ENCODE measurements at places on chromosomes 3 and 15.

DNA sequence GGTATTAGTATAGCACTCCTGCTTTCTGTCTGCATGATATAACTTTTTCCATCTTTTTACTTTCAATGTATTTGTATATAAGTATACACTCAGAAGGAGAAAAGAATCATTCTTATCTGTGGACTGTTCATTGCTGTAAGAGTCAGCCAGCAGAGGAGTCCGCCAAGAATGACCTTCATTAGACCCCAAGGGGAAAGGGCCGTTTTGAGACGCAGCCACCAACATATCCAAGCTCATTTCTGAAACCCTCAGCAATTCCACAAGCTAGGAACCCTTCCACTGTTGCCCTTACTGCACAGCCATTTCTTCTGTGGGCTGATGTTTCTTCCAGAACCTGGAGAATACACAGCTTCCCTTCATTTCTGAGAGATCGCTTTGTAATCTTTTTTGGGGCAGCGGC, 301.8 kb downstream of the ADAMTS17 start:
- DNase-seq = no peak

DNA sequence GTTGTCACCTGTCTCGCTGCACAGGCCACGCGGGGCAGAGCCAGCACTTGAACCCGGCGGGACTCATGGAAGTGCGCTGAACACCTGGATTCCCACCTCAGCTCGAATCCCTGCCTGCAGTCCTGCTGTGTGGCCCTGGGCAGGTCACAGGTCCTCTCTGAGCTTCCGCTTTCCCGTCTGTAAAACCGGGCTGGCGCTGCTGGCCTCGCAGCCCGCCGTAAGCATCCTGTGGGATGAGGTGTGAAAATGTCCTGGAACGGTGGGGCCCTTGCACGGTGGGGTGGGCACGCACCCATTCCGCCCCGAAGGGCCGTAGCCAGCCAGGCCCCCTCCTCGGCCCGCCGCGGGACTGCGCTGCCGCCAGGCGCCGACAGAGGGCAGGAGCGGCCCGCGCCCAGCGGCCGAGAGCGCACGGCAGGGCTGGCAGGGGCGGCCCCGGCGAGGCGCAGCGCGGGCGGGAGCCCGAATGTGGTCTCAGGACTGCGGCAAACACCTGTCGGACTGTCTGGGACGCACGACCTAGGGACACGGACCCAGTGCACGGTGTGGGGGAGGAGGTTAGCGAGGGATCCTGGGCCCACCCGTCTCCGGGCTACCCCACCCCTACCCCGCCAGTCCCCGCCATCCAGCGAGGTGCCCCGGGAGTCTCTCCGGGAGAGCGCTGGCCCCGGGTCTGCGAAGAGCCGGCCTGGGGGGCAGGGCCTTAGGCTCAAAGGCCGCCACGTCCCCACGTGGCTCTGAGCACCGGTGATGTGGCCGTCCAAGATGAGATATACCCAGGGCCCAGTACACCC, 40.4 kb downstream of the DNAJB8 start:
- DNase-seq = peak; percentile 55

- peak; percentile 27 for DNase-seq
Observed at GRCh38 chr15:73369154-73369694, 466 bp upstream of the HCN4 start.

- no peak for DNase-seq
Observed at GRCh38 chr3:170421758-170422157, 3.1 kb downstream of the CLDN11 start.

- no peak for DNase-seq
Observed at GRCh38 chr3:190132371-190132770, 11.7 kb upstream of the P3H2 start.

- peak; percentile 61 for DNase-seq
Observed at GRCh38 chr15:58070801-58071418, 5.4 kb upstream of the ALDH1A2 start.

DNA sequence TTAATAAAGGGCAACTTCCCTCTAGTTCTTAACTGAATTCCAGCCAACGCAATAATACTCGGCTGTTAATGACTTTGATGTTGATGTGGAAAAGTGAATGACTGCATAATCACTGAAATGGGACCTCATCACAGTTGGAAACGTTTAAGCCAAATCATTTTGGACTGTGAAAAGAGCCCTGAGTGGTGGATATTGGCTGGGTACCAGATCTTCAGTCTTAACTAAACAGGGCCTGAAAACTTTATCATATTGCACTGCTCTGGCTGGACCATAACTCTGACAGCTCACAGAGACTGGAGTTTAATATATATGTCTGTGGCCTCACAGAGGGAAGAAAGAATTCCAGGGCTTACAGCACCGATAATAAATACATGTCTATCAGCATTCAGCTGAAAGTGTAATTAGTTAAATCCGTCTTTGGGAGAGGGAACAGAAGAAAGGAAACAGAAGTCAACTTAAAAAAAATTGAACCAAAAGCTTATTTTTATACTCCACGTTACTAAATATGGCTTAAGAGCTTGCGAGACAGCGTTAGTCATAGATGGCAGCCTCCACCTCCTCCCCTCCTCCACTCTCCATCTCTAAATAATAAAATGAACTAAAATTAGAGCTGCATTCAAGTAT, 222.3 kb upstream of the CDIN1 start:
- no peak for DNase-seq

DNA sequence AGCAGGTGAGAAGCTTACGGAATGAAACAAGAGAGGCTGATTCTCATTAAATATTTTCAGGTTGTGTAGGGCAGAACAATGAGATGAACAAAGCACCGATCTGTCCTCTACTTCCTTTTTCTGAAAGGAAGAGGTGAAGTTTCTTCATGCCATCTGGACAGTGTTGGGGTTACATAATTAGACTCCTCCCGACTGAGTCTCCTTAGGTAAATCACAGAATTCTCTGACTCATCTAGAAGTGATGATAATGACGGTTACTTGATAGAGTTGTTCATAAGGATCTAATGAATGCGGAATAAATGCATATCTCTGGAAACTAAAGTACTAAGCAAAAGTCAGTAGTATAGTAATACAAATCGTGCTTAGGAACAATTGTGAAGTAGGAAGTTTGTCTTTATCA, 21.2 kb downstream of the CRTC3 start:
- no peak for DNase-seq

DNA sequence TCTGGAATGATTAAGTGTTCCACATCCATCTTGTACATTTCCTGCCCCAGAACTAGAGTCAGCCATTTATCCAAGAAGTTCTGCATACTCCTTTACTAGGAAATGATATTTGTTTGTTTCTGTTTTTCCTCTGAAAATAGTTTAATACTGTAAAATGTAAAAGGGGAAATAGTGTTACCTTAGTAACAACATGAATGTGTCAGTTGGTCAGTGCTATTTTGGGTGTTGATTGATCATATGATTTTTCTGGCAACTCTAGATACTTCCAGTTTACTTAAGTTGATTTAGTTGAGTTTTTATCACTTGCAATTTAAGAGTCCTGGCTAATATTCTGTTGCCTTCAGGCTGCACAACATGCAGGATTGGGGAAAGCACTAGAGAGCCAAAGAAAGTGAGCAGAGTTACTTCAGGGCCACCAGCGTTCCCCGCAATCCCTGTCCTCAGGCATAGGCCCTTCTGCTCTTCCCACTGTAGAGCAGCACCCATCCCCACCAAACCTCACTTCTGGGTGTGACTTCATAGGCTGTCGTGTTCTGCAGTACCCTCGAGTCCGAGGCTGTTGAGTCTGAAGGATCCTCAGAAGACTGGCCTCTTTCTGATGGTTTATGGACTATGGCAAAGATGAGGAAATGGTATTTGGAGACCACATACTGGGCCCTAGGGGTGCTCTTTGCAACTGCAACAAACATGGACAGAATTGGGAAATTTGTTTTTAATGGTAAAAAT, 69.0 kb downstream of the CHD2 start:
- no peak for DNase-seq

- no peak for DNase-seq
Observed at GRCh38 chr15:34802371-34802770, 7.0 kb upstream of the ACTC1 start.

DNA sequence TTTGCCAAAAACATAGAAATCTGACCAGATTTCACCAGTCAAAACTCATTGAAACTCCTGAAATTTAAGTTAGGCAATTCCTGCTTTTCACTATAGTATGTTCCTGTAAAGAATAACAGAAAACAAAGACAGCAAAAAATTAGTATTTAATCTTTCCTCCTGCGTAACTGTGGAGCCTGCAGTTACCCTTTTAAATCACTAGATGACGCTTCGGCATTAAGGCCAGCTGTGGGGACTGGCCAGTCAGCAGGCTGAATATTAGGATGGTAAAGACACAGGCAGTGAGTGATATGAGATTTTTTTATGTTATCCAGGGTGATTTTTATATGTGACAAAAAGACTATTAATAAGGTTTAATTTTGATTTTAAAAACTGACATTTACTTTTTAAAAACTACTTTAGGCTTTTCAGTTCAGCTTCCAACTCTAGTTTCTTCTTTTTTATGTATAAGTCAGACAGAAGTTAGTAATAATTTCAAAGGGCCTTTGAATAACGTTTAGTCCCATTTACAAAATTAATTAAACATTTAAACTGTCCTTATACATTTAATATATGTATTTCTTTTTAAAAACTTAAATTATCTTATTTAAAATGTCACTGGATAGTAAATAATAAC, 165.1 kb downstream of the PPM1L start:
- peak; percentile 16 for DNase-seq

DNA sequence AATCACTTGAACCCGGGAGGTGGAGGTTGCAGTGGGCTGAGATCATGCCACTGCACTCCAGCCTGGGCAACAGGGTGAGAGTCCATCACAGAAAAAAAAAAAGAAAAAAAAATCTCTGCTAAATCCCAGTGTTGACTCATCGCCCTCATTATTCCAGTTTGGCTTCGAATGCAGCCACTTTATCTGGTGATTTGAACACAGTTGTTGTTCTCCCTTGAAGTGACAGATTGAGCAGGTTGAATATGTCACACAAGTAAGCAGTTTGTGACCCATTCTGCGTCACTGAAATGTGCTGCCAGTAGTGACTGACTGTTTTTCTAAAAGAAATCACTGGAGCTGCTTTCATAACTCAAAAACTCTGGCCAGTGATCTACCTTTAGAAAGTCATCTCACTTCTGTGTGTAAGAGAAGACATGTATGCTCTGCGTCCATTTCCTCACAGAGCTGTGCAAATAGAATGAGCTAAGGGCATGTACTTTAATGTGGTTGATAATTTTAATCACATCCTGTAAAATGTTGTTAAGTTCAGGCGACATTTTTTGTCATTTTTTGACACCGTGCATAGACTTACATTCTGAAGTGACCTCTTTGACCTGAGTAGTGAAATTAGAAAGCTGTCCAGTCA, 12.5 kb downstream of the DOCK3 start:
- DNase-seq = no peak

GRCh38 chr3:110485389-110485788, 586.2 kb upstream of the NECTIN3 start:
- no peak for DNase-seq

DNA sequence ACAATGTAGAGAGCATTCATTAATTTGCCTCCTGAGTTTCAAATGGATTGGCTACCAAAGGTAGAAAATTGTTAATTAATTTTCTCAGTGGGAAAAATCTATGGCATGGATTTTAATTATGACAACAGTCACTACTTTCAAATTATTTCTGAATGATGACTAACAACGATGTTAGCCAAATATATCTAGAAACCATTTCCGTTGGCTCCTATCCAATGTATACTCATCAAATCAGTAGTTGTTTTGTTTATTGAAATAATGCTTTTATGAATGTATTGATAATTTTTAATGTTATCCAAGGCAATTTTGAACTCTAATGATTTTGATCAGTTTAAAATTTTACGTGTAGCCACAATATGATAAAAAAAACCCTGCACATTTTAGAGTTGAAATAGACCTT, 333.4 kb downstream of the NAALADL2 start:
- no peak for DNase-seq

DNA sequence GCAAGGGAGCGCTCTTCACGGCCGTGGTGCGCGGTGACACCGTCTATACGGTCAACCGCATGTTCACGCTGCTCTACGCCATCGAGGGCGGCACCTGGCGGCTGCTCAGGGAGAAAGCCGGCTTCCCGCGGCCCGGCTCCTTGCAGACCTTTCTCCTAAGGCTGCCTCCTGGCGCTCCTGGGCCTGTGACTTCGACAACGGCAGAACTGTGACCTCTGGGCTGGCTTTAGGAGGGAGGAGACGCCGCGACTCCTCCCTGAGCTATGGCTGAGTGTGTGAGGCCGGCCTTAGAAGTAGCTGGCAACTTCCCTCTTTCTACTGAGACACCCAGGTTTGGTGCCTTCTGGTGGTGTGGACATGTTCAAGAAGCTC, 1.4 kb downstream of the KBTBD13 start:
- peak; percentile 69 for DNase-seq

GRCh38 chr3:54668236-54668635, 259.6 kb downstream of the LRTM1 start:
- no peak for DNase-seq

- no peak for DNase-seq
Observed at GRCh38 chr3:71565316-71565715, 18.2 kb downstream of the FOXP1 start.

DNA sequence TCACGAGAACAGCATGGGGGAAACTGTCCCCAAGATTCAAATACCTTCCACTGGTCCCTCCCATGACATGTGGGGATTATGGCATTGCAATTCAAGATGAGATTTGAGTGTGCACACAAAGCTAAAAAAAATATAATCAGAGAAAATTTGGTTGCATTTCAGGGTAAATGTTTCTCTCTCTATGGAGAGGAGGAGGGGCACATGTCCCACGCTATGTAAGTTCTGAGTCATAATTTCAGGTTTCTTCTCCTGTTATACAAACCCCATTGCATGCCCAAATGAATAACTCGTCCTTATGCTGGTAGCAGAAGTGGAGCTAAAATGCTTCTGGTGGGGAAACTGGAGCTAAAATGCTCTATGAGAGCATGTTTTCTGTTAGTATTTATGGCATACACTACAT, 209.7 kb upstream of the DCBLD2 start:
- DNase-seq = no peak

- DNase-seq = no peak
Observed at GRCh38 chr3:51304230-51304629, 80.9 kb upstream of the MANF start.

- no peak for DNase-seq
Observed at GRCh38 chr15:78213956-78214355, 20.4 kb downstream of the ACSBG1 start.
